ENCODE measurements at places on chromosomes 1 and 21. TPM values are rescaled to one million over a fixed set of nuclear protein-coding genes. Genes with fewer than 3 reads are reported as not detected.

The LCE3E gene
- not detected for total RNA-seq

The KMO gene
- total RNA-seq, result not detected

The LAMB3 gene
- total RNA-seq, result 3.0 TPM

The MEGF6 gene
- 239 TPM for total RNA-seq

The CFHR4 gene
- not detected for total RNA-seq

The SMIM1 gene
- total RNA-seq, result 0.51 TPM

The KPRP gene
- total RNA-seq, result not detected

The S100A12 gene
- total RNA-seq, result not detected

The SLC1A7 gene
- not detected for total RNA-seq

The FAM177B gene
- not detected for total RNA-seq

The NSL1 gene
- 25.3 TPM for total RNA-seq

The ATP5IF1 gene
- total RNA-seq, result 85.6 TPM

The PGBD5 gene
- 0.38 TPM for total RNA-seq

The SEC16B gene
- 0.39 TPM for total RNA-seq

The SPRR1B gene
- total RNA-seq, result not detected

The ARHGEF11 gene
- 18.4 TPM for total RNA-seq

The SYPL2 gene
- under 0.01 TPM for total RNA-seq

The TMEM183A gene
- 73.2 TPM for total RNA-seq

The PYHIN1 gene
- total RNA-seq, result not detected

The C1QB gene
- not detected for total RNA-seq

The DUSP12 gene
- 32.2 TPM for total RNA-seq

The IL22RA1 gene
- total RNA-seq, result not detected

The SV2A gene
- 1.3 TPM for total RNA-seq

The CCDC185 gene
- not detected for total RNA-seq

The NBPF6 gene
- total RNA-seq, result not detected

The GLRX2 gene
- total RNA-seq, result 2.3 TPM

The COL11A1 gene
- under 0.01 TPM for total RNA-seq

The EPB41 gene
- 16.0 TPM for total RNA-seq

The SLC37A1 gene
- total RNA-seq, result 11.5 TPM

The TESK2 gene
- total RNA-seq, result 4.2 TPM

The GART gene
- 63.9 TPM for total RNA-seq

The UMODL1 gene
- total RNA-seq, result not detected

The CFHR1 gene
- total RNA-seq, result not detected

The CYP4B1 gene
- total RNA-seq, result not detected

The RGS8 gene
- not detected for total RNA-seq

The CA14 gene
- not detected for total RNA-seq

The GOLT1A gene
- total RNA-seq, result not detected

The CENPF gene
- 31.2 TPM for total RNA-seq

The LRRC39 gene
- total RNA-seq, result not detected

The PSEN2 gene
- total RNA-seq, result 42.7 TPM

The C1orf116 gene
- not detected for total RNA-seq

The OVAAL gene
- total RNA-seq, result not detected
